Ecto neural progenitor cell (in vitro differentiated cells): ENCODE measurements at places on chromosomes 4 and X.
A peak's percentile ranks its signal among the peaks of the same experiment; 100 is the strongest.

- DNase-seq: no peak
These were observed 2.6 kb downstream of the UBE2K start for GRCh38 chr4:39700554-39700953.

DNA sequence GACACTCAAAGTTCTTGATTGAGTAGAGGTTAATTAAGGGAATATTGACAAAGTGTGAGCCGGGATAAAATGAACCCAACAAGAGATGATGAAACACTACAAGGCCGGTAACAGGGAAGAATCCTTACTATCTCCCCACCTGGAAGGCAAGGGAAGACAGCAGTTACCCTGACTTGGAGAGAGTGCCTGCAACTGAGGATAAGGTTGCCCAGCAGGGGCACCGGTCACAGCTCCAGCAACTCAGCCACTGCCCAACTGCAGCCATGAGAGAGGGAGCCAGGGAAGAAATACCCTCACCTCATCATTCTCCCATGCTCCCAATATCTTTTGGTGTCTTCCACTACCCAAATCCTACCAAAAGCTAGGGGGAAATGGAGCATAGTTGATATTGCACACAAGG, 212.7 kb downstream of the KCTD8 start:
- DNase-seq: no peak

DNA sequence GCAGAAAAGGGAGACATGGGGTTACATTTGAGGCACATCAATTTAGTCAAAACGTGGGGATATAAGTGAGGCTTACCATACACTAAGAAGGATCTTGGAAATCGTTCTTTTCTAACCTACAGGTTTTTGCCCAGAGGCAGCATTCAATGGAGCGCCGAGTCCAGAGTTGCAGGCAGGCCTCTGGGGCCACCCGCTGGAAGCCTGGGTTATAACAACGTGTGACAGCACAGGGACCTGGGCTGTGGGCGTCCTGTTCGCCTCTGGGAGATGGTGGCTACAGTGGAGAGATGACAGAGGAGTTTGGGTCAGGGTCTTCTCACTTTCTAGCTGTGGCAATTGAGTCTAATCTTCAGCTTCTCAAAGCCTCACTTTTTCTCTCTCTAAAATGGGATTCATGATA, 53.9 kb downstream of the ENPP6 start:
- peak; percentile 83 for DNase-seq

GRCh38 chr4:94929696-94930095, 171.9 kb downstream of the BMPR1B start:
- no peak for DNase-seq

DNA sequence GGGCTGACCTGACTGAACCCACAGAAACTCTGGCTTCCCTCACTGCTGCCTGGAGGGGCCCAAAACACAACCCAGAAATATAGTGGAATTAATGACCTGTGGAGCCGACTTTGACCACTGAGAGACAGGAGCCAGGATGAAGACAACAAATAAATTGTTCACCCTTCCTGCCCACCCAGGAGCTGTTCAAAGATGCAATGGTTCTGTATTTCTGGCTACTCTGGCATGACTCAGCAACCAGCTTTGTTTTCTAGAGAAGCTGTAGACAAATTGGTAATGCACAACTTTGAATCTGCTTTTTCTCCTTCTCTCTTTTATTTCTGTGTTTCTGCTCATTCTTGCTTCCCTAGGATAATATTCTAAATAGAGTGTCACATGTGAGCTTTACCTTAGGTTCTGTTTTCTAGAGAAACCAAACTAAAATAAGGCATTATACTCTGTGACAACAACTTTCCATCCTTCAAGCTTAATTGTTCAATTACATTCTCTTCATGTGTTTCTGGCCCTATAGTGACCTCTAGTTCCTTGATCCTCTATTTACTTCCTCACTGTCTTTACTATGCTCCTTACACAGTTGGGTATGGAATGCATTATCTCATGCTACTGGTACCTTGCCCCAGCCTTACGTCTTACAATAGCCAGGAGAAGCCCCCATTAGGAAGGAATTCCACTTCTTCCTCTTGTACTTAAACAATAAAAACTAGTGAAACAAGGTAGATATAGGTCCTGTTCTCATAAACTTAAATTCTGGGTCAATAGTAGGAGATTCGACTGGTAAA, 6.5 kb upstream of the PRKG2 start:
- no peak for DNase-seq

DNA sequence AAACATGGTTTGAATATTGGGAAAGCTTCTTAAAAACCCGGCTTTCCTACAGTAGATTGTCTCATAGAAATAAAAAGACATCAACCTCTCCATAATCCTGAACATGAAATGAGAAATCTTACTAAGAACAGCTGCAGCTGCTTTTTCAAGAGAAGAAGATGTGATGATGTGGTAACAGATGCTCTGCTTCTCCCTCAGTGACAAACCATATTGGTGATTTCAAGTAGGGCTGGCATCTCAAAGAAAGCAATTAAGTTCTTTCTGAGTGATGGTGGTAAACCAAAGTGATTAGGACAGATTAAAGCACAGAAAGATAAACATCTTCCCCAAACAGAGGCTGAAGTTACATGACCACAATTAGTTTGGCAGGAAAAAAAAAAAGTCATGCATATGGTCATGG, 1477.7 kb downstream of the RAPGEF2 start:
- DNase-seq: no peak

- DNase-seq: peak; percentile 51
These were observed 452.4 kb downstream of the BCOR start for GRCh38 chrX:39645178-39645895.
